ENCODE measurements at places on chromosomes 4 and X.

DNA sequence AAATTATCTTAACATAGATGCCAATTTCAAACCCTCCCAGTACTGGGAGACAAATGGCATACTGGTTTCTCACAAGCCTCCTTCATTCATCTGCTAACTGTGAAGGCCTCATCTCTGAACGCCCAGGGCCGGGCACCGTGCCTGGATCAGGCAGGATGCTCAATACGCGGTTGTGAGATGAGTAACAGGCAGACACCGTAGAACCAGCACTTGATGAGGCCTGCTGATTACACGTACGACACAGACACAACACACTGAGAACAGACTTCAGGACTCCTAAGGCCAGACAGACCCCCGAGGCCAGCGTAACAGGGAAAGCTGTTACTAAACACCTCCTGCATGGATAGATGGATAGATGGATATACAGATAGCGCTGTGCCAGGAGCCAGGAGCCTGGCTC is 154.6 kb downstream of the AFAP1 start:
- no peak for DNase-seq

GRCh38 chr4:1166509-1167243 is 5.7 kb downstream of the SPON2 start:
- DNase-seq, result no peak

DNA sequence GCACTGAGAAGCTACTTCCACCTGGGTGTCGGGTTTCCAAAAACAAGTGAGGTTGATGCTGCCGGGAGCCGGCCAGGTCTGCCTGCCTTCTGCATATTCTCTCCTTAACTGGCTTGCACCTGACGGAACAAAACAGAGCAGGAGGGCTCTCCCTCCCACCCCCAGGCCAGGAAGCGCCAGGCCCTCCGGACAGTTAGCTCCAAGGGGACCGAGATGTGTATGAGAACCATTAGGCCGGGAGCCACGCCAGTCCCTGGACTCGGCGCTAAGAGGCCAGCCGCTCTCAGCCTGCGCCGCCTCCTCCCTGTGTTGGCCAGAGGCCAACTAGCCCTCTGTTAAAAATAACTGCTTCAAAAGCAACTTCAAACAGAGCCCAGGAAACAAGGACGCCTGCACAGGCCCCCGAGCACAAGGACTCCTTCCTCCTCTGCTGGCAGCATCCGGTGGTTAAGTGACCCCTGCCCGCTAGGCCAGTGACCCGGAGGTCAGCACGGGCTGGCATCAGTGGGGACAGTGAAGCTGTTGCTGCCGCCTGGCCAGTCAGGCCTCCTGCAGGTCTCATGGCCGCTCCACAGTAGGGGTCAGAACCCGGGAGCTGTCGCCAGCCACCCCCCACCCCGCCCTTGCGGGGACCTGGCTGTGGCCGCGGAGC is 107.9 kb downstream of the ABLIM2 start:
- DNase-seq, result peak; percentile 72

DNA sequence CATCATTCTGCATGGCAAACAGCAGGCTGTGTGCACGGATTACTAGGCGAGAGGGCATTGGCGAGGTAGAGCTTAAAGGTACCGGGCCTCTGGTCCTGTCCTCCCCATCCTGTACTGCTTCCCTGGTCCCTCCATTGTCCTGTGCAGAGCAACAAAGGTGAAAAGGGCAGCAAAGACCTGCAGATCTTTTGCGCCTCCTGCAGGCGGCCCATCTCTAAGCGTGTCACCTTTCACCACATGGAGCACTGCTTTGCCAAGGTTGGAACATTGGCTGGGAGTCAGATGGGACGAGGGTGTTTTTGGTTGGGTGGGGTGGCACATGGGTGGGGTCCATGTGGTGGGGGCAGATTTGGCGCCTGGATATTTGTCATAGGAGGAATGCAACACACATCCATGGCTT is 64.7 kb upstream of the UXT start:
- no peak for DNase-seq

DNA sequence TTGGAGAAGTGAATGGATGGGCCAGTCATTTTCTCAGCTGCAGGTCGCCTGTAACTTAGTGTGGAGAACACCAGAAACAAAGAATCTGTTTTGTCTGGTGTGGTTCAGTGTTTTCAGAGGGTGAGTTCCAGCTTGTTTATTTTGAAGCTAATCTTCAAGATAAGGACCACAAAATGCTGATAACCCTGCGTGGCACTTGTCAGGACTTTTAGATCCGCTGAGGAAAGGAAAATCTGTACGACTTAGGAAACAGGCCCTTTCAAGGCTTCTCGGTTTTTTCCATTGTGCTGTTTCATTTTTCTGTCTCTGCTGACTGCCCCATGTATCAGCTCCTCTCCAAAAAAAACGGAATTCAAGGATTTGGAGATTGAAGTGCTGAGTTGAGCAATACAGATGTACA is 8.7 kb upstream of the ANAPC4 start:
- DNase-seq, result no peak

DNA sequence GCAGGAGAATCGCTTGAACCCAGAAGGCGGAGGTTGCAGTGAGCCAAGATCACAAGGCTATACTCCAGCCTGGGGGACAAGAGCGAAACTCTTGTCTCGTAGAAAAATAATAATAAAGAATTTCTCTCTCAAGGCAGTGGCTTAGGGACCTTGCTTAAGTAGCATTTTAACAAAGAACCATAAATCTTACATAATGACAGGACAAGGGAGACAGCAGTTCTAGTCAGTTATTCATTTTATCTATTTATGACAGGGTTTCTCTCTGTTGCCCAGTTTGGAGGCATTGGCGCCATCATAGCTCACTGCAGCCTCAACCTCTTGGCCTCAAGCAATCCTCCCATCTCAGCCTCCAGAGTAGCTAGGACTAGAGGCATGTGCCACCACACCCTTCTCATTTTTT is 31.9 kb upstream of the NOCT start:
- no peak for DNase-seq

GRCh38 chr4:17336069-17336468 is 175.8 kb downstream of the QDPR start:
- DNase-seq, result no peak

GRCh38 chr4:87033902-87034301 is 99.1 kb downstream of the AFF1 start:
- DNase-seq, result no peak

GRCh38 chr4:123867910-123868587 is 471.5 kb downstream of the SPRY1 start:
- no peak for DNase-seq

GRCh38 chr4:40121515-40121914 is 64.9 kb downstream of the N4BP2 start:
- DNase-seq, result no peak

DNA sequence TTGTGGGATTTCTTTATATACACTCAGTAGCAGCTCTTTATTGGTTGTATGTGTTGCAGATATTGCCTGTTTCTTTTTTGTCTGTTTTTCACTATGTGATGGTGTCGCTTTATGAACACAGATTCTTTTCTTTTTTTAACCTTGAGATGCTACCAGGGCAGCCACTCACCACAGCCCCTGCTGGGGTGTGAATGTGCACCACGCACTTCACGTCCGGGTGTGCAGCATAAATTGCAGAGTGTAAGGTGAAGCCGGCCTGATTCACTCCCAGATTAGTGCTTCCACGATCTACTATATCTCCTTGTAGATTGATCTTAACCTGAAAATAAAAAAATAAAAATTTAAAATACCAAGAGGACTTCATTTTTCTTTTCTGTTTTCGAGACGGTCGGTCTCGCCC is 71.4 kb downstream of the FAM193A start:
- DNase-seq, result no peak
